ENCODE measurements at places on chromosomes 3 and 15.

DNA sequence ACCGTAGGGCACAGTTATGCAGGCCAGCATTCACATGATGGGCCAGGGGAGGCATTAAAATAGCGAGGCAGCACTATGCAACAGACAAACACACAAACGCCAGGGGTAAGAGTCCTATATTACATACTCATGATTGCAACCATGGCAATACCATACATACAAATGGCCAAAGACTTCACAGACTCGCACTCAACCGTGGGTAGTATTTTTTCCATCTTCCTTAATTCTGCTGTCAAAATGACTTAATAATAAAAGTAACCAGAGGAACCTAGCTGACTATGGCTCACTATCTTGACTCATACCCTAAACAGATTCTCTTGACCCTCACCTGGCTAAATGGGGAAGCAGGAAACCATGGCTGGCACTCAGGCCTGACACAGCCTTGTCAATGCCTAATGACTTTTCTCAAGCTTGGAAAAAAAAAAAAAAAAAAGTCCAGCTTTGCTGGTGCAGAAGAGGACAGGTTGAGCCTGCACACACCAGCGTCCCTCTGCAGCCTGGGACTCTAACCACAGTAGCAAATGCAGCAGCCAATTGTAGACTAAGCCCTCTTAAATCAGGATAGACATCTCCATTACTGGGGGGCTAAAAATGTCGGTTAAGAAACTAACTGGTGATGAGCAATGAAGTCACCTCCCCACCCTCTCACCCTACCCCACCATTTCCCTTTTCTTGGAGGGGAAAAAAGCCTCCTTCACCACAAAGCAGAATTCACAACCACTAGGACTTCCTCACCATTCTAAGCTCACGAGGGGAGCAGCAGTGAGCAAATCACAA is 23.1 kb downstream of the CCDC12 start:
- DNase-seq, result no peak

- DNase-seq, result no peak
Observed at GRCh38 chr3:47113669-47114365, 50.1 kb downstream of the SETD2 start.

GRCh38 chr15:82309802-82310201 is 39.5 kb downstream of the GOLGA6L10 start:
- no peak for DNase-seq

- DNase-seq, result no peak
Observed at GRCh38 chr3:188104050-188104449, 49.9 kb upstream of the LPP start.

DNA sequence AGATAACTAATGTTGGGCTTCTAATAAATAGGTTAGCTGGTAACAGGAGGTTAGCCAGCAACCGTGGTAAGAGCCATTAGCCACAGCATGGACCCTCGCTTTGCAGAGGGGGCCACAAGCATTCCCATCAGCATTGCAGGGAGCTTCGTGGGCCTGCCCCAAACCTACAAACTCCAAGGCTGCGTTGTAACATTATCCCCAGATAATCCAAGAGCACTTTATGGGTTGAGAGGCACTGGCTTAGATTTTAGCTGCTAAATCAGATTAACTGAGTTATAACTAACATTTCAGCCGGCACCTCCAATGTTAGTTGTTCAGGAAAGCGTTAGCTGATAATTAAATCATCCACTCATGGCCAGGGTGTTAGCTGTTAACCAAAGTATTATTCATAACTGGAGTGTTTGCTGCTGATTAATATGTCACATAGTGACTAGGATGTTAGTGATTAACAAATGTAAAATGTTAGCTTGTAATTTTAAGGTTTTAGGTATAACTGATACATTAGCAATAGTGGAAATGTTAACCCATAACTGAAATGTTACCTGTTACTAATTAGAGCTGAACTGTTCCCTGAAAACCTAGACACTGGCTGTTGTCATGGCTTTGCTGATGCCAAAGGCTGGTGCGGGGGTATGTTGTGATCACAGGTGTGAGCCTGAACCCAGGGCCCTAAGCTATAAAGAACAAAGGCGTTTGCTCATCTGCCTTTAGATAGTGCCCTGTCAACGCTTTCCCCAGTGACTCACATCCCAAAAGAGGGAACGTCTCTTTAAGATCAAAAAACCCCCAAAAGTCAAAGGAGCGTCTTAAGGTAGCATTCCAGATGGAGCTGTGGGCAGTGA is 56.2 kb downstream of the SLC6A6 start:
- DNase-seq, result no peak

- no peak for DNase-seq
Observed at GRCh38 chr3:5058471-5058951, 63.6 kb upstream of the ARL8B start.

DNA sequence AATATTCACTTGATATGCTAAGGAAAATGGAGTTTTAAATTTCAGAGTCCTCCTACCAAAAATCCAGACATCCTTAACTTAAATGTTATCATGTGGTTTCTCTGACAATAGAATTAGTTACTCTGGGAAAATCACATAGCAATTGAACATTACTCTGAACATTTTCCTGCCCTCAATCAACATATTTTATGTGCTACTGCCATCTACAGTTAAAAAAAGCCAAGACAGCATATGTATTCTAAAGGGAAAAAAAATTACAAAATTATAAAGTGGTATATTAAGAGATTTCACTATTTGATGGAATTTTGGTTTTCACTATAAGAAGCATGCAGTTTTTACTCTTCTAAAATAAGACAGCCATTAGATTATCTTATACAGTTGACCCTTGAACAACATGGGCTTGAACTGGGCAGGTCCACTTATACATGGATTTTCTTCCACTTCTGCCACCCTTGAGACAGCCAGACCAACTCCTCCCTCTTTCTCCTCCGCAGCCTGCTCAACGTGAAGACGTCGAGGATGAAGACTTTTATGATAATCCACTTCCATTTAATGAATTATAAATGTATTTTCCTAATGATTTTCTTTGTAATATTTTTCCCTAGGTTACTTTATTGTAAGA is 122.3 kb downstream of the ATP1B3 start:
- no peak for DNase-seq

DNA sequence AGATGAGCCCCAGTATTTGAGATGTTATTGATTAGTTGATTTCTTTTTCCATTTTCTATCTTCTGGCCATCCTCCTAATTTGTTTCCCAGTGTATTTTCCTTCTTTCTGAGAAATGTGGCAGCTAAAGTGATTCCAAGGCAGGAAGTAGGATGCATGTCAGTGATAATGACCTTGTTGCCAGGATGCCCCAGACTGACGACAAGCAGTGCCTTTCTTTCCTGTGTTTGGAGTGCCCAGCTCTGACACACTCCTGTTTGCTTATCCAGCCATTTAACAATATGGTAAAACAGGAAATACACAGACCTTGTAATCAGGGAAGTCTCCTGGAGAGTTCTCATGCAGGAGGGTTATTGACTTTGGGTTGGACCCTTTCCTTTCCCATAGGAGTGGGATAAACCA is 20.4 kb downstream of the TMOD2 start:
- DNase-seq, result no peak

GRCh38 chr3:112379020-112379690 is 46.2 kb downstream of the CD200 start:
- no peak for DNase-seq

DNA sequence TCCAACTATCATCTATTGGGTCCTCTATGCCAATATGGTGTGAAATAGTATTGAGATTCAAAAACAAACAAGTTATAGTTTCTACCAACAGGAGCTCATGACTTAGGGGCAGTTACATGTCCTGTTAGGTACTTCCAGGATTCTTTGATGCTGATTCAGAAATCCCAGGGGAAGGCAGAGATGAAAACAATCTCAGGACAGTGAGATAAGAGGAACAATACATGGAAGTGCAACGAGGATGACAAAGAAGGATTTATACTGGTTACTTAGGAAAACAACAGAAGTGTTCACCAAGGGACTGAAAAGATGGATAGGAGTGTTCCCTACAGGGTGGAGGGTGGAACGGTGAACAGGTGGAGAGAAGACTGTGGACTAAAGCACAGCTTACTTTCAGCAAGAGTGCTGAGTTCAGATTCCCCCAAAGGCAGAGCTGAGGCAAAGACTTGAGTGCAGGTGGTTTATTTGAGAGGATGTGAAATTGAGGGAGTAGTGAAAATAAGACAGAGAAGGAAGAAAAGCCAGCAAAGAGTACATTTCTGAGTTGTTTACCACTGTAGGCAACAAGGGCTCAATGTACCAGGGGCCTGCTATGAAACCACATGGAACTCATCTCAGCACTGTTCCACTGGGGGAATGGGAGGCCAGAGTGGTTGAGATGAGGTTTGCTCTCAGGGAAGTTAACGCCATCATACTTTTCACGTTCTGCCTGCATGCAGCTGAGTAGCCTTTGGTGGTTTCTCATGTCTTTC is 68.1 kb downstream of the TRIM69 start:
- DNase-seq, result no peak

DNA sequence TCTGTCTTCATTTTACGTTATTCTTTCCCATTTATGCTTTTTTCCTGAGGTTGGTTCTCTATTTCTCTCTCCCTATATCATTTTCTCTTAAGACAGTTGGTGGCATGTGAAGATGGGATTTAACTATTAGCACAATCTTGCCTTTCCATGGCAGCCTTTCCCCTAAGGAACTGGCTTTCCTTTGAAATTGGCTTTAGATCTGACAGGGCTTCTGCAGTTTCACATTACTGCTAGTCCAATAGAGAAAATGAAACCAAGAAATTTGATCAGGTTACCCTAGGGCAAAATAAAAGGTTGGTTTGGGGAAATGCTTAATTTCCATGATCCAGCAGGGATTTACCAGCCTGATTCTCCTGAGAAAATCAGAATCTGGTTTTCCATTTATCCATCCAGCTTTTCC is 22.7 kb upstream of the CHL1 start:
- no peak for DNase-seq

GRCh38 chr3:23659274-23659673 is 146.5 kb upstream of the UBE2E1 start:
- DNase-seq, result no peak

DNA sequence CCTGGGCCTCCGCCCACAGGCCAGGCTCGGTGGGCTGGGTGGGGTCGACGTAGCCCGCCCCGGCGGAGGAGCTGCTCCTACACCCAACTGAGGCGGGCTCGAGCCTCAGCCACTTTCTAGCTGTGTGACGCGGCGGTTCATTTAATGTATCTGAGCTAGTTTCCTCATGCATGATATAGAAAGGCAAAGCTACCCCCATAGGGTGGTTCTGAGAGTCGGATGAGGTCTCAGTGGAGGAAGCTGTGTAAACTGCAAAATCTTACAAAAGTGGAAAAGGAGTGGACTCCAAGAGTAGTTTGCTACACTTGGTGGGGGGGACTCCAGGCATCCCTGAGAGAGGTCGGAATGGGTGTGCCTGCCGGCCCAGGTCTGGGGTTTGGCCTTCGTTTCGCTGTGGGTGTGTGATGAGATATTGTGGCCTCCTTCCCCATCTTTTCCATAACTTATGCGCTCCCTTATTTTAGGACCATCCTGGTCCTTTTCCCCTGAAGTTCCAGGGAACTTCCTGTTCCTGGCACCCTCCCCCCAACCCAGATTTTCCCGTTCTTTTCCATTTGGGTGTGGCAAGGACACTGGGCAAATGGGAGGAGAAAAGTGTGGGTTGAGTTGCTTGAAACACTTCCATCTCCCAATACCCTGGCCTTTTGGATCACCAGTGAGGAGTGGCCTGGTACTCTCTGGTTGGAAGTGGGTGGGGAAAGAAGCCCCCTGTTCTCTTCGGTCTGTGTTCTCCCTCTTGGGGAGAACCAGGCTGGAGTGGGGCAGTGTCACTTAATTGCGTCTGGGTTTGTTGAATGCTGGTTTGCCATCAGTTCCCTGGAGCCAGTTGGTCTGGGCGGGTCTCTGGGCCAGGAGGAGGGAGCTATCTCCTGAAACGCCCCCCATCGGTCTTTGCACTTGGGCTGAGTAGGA is 1.1 kb downstream of the PDIA5 start:
- DNase-seq, result no peak

DNA sequence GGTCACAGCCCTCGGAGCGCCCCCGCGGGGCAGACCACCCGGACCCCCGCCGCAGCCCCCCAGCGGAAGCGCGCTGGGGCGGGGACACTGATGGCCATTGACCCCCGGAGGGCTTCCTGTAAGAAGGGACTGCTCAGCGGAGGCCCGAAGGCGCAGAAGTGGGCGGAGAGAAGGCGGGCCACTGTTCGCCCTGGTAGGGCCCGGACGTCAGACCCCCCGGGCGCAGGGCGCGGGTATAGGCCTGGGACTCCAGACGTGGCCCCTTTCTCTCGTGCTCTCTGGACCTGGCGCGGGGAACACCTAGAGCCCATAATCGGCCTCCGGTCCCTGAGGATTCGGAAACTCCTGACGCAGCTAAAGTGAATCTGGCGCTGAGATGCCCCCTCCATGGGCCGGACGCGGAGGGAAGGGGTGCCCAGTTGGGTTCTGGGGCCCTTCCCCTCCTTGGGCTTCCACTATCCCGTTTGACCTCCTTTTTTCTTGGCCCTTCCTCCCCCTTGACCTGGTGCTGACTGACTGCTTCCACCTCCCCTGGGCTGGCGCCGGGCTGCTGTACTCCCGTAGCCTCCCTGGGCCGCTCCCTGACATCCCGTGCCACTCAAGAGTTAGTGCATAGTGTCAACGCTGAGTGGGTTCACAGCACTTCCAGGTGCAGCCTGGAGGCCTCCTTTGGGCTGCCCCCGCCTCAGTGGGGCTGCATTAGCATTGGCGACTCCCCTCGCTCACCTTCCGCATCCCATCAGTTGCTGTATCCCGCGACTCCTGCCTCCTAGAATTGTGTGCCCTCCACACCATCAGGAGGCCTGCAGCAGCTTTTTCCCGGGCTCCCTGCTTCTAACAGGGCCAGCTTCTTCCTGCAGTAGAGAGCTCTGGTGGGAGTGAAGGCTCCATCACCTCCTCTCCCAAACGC is 694 bp downstream of the ABTB1 start:
- DNase-seq, result no peak

DNA sequence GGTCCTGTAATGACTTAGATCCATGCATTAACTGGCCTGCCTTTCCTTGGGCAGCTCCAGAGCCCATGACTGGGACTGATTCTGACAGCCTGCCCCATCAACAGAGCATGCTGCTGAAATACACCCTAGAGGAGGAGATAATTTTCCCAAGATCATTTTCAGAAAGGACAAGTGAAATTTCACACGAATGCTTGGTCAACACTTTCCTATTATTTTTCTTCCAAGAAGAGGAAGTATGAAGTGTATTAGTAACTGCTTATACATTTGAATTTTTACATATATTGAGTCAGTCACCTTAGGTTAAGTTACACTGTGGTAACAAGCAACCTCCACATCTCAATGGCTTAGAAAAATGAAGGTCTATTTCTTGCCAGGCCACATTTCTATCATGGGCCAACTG is 9.7 kb upstream of the NMNAT3 start:
- no peak for DNase-seq

GRCh38 chr3:141395005-141395589 is 26.8 kb downstream of the ZBTB38 start:
- no peak for DNase-seq

GRCh38 chr15:101250341-101250831 is 1.5 kb downstream of the CHSY1 start:
- no peak for DNase-seq

GRCh38 chr3:37050282-37050681 is 57.0 kb downstream of the MLH1 start:
- peak; percentile 9 for DNase-seq

- DNase-seq, result no peak
Observed at GRCh38 chr3:38323060-38323459, 23.5 kb upstream of the XYLB start.
